Natural killer cell treated with Interleukin-12 subunit alpha and Interleukin-12 subunit beta and Interleukin-15 and Interleukin-18, amount 100 ng/mL, for 72 hours (primary cell): ENCODE measurements at places on chromosomes 5 and 9.

DNA sequence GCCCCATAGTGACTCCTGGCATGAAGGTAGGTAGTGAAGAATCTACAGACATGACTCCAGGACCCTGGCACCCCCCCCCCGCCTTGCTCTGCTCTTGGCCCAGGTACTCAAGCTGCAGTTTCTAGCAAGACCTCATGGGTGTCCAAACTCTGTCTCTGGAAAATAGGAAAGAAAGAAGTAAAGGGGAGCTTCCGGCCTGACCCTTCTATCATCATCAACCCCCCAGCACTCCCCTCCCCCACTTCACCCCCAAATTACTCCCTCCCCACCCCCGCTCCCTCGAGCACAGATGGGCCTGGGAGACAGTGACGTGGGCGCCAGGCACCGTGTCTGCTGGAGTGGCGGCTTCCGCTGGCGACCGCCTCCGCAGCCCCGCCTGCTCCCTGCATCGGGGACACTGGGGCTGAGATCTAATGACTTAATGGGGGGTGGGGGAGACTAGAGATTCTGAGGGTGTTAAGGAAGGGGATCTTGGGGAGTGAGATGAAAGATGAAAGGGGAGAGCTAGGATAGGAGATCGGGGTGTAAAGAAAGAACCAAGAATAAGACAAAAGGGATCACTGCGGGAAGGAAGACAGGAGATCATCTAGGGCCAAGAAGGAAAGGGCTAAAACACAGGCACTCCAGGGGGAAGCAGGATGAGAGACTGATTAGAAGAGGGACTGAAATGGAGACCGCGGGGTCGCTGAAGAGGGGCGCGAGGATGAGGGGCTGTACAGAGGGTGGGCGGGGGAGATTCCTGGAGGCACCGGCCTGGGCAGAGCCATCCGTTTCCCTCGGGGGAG, 1.1 kb upstream of the DNAJB5 start:
- DNase-seq = no peak

DNA sequence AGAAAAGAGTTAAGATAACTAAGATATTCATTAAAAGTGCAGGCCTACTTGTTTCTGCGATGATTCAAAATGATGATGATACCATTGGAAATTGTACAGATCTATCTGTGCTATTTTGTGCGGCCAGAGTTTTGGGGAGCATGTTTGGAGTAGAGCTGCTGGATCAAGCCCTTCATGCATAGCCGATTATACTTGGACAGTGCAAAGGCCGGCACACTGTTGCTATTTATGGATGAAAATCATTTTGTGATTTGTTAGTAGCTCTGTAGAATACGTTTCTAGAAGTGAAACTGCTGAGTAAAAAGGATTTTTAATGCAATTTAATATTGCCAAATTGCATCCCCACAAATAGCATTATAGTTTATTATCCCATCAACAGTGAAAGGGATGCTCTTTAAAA, 82.1 kb upstream of the NMUR2 start:
- DNase-seq = no peak

DNA sequence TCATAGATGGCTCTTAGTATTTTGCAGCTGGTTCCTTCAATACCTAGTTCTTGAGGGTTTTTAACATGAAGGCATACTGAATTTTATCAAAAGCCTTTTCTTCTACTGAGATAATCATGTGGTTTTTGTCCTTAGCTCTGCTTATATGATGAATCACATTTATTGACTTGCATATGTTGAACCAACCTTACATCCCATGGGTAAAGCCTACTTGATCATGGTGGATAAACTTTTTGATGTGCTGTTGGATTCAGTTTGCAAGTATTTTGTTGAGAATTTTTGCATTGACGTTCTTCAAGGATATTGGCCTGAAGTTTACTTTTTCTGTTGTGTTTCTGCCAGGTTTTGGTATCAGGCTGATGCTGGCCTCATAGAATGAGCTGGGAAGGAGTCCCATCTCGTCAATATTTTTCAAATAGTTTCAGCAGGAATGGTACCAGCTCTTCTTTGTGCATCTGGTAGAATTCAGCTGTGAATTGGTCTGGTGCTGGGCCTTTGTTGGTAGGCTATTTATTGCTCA, 49.7 kb downstream of the YIPF5 start:
- no peak for DNase-seq

- no peak for DNase-seq
Measured at GRCh38 chr5:14405706-14406553, 175.7 kb upstream of the OTULINL start.

DNA sequence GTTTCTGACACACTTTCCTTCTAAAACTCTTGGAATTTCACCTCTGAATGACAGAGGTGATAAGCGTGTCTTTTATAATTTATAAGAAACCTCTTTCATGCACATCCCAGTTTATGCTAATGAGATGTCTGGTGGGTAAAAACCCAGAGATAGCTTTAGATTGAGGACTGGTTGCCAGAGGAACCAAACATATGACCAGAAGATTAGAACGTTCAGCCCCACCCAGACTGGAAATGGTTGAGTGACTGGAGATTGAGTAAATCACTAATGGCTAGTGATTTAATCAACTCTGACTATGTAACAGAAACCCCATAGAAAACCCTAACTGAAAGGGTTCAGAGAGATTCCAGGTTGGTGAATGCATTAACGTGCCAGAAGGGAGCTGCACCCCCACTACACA, 69.2 kb downstream of the CDH18 start:
- DNase-seq = no peak

DNA sequence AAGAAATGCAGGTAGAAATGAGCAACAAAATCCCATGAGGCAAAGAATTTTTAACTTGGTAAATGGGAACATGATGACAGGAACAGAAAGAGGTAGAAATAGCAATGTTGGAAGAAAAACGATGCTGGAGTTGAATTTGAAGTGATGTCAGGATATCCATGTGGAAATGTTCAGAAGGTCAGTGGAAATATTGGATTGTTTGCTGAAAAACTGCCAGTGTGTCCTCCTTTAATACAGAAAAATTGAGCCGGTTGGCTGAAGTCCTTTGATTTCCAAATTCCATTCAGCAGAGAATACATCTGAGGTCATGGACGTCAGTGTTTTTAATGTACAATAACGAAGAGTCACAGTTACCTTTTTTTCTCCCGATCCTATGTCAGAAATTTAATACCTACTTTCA, 110.0 kb upstream of the DMAC1 start:
- no peak for DNase-seq

DNA sequence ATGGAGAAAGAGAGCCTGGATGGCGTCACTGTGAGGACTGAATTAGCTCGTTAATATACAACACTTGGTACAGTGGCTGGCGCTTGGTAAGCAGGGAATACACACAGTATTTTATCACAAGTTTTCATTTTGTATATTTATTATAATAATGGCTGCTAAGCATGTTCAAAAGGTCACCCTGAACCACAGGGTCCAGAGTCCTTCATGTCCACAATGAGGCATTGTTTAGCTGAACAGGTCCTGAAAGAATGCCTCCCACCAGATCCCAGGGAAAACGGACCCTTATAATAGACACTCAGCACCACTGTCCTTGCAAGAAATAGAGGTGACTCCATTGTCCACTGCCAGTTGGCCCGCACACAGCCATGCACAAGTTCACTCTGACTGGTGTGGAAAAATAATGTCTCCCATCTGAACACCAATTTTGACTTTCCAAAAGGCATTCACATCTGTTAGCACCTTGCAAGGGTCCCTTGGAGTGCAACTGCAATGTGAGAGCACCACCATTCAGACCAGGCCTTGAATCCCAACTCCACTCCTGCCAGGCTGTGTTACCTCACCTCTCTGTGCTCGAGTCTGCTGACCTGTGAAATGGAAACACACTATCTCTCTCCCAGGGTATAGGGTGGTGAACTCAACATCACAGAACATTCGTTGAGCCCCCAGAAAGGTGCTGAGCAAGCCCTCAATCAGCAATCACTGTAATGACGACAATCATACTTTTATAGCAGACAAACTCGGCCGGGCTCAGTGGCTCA, 3.9 kb downstream of the VDAC1 start:
- DNase-seq = no peak

DNA sequence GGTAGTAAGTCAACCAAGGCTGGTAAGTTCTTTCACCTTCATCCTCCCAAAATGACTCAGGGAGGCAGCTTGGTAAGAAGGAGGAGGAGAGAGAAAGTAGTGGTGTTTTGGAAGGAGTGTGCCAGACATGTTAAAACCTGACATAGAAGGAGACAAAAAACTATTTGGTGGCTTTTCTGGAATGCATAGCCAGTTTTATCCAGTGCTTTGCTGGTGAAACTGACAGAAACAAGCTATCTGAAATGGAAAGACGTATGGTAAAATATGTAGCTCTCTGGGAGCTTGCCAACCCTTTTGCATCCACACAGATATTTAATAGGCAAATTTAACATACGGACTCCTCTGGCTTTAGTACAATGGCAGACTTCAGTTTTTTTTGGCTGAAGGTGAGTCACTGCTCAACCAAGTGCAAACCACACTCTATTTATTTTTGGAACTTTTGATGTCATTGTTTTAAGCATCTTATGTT, 45.4 kb downstream of the RAB14 start:
- DNase-seq = no peak

DNA sequence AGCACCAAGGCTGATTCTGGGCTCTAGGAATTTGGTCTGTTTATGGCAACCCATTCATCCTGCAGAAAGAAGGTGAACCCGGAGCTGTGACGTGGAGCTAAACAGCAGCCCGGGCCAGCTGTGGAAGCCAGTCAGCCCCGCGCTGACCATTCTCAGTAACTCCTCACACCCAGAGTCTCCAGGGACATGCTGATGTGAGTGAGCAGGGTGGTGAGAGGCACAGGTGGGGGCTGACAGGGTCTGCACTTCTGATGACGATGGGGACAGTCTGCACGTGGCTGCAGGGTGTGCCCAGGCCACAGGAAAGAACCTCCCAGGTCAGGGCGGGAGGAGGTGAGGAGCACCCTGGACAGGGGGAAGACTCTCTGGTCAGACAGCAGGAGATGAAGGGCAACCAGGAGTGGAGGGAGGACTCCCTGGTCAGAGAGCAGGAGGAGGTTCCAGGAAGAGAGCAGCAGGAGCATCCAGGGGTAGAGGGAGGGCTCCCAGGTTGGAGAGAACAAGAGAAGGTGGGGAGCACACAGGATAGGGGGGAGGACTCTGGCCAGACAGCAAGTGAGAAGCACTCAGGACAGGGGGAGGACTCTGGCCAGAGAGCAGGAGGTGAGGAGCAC, 26.1 kb upstream of the SLC6A3 start:
- no peak for DNase-seq

DNA sequence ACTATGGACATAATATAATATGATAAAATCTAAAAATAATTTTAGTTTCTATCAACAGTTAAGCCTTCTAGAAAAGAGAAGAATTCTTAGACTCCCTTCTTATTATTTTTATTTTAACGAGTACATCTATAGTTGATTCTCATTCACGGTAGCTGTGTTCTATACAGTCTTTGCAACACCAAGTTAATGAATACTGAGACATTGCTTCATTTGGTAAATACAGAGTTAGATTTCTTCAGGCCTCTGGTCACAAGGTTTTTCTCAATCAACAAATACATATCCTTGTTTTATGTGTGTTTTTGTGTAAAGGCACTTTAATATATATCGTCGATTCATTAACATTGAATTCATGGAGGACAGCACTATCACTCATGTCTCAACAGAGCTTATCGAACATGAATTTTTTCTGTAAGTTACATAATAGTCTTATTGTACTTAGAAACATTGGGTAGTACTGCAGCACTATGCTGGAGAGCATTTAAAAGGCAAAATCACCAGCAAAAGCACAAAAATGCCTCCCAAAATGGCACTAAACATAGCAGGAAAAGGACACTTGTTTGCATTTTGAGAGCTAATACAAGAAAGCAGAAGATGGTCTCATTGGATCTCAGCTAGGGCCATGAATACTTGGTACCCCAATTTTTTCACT, 239.0 kb downstream of the FGF10 start:
- DNase-seq = no peak

DNA sequence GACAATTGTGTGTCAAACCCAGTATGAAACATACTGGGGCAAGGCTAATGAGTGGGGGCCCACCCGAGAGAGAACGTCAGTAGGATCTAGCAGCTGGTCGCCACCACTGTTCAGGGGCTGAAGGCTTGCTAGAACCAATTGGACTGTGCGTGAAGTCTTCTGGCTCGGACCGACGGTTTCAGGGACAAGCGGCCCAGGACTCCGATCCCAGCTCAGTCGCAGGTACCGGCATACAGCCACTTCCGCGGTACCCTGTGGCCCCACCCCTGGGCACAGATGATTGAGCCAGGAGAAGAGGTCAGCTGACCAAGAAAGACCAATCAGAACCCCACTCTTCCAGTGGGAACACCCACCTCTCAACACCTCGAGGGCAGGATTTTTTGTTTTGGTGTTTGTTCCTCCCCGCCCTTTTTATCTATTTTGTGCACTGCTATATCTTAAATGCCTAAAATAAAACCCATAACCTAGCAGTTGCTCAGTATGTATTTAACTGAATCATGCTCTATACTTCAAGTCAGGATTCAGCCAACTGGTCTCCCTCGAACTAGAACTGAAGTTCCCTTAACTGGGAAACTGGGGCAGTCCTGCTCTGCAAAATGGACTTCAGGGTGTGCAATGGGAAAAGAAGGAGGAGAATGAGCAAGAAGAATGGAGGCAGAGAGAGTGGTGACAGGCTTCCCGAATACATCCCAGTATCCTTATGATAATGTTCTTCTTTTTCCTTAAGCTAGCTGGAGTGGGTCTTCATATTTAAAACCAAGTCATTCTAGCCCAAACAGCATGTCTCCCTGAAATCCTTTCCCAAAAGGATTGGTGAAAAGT, 21.1 kb upstream of the CPEB4 start:
- DNase-seq = no peak

- DNase-seq = no peak
Measured at GRCh38 chr5:165919196-165919595, 2372.2 kb upstream of the WWC1 start.

DNA sequence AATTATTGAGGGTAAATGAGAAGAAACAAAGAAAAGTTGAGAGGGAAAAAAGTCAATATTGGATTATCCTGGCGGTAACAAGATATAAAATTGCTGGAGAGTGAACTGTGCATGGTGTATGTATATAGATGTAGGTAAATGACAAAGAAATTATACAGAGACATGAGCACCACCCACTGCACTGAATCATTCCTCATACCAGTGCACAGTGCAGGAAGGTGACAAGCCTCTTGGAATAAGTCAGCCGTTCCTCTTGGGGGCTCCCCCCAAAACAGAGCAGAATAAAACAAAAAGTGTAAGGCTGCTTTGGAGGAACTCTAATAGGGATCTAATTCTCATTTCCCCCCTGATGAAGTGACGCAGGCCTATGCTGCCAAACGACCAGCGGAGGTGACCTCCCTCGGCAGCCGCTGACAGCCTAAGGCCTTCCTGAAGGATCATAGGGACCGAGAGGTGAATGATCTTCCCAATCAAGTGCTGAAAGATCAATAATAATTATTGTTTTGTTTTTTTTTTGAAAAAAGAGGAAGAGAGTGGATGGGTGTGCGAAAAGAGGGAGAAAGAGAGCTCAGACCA, 245.0 kb downstream of the PSAT1 start:
- DNase-seq = no peak

GRCh38 chr9:124267271-124267807, 9.6 kb downstream of the NEK6 start:
- DNase-seq = no peak

- DNase-seq = no peak
Measured at GRCh38 chr5:138605254-138605972, 30.2 kb upstream of the HSPA9 start.

- no peak for DNase-seq
Measured at GRCh38 chr9:38024036-38024681, 44.9 kb downstream of the SHB start.

- DNase-seq = peak; percentile 72
Measured at GRCh38 chr9:89436963-89437625, 60.8 kb downstream of the SEMA4D start.

- no peak for DNase-seq
Measured at GRCh38 chr5:179852993-179853547, 5.5 kb downstream of the MRNIP start.
